Activated CD8-positive, alpha-beta memory T cell treated with anti-CD3 and anti-CD28 coated beads, Interleukin-2, amount 50 U/mL, for 48 hours (primary cell): ENCODE measurements at places on chromosomes 7 and 10.

DNA sequence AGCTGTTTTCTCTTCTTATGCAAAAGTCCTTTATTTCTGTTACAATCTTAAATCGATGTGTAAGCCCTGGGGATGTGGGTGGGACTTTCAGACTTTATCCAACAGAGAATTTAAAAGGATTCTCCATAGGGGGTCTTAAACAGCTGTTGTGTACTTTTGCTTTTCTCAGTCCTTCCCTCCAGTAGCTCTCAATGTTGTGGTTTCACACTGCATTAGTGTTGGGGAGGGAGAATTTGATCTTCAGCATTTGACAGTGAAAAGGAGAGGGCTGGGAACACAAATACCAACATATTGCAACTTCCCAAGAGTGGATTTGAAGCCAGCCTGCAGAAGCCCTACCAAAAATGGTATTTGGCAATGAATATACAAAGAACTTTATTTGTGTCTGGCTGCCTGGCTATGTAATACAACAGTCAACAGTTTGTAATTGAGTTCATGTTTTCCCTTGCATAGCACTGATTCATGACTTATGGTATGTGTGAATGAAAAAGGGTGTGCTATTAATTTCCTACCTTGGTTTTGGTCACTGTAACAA lies 80.1 kb upstream of the CAPZA2 start:
- DNase-seq: no peak

- no peak for DNase-seq
Measured at GRCh38 chr10:58157076-58157766, 110.5 kb downstream of the IPMK start.

DNA sequence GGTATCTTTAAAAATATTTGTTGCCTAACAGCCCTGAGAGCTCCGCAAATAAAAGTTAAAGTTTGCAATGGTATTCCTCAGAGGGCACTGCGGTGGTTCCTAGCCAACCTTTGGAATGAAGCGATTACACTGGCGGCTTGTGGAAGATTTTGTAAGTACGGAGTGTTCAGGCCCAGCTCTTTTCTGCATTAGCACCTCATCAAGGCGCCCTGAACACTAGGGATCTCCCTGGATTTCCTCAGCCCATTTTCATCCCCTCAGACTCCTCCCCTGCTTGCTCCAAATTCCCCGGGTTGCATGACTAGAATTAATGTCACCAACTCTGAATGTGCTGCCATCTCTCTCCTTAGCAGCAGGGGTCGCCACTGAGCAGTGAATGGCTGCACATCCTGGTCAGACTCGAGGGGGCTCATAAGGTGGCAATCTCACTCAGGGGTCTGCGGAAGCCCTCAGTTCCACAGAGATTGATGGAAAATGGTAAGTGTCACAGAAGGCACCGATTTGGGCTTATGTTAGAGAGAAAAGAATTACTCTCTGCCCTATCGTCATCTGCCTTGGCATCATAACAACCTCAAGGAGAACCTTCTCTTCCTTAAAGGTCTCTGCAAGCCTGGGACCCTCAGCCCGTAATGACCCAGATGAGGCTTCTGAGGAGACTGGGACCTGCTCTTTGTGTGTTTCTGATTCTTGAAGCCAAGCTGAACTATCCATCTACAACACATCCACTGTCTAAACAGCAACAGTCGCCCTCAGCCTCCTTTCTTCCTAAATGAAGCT lies 262.8 kb upstream of the AOAH start:
- DNase-seq: peak; percentile 89

DNA sequence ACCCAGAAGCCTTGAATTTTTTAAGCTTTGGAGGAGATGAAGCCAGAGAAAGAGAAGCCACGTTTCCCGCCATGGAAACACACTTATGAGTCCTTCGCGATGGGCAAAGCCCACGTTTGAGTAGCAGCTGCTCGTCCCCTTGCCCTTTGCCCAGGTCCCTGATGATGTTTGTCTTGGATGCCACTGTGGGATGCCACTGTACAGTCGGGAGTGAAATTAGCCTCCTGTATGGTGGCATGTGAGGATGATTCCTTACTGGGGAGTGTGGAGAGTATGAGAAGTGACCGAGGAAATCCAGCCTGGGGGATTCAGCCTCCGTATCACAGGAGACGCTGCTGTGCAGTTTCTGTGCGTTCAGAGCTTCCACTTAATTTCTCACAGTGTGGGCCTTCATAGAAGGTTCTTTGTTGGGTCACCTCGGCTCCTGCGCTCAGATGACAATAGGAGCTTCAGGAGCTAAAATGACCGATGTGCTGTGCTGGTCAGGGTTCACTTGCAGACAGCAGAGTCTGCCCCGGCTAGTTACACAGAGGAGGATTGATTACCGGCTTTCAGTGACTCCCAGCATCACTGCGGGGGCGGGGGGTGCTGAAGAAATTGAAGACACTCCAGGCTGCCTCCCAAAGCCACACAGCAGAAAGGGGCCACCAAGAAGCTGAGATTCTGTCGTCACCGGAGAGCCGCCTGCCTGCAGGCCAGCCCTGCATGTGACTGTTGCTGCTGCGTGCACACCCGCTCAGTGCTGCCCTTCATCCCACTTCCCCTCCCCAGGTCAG lies 122.1 kb upstream of the SFMBT2 start:
- DNase-seq: no peak

DNA sequence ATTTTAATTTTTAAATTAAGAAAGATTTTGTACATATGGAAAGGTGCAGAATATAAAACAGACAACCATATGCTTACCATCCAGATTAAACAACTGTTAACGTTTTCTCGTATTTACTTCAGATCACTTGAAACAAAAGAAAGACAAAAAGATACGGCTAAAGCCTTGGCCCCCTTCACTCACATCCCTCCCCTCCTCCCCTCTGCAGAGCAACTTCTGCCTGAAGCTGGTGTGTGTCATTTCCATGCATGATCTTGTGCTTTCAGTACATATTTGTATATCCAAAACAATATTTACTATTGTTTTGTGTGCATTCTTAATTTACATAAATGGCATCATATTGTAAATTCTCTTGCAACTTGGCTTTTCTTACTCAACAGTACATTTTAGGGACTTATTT lies 68.5 kb upstream of the ANKRD1 start:
- DNase-seq: no peak

GRCh38 chr7:130986261-130986690 lies 252.3 kb upstream of the KLF14 start:
- DNase-seq: peak; percentile 50

DNA sequence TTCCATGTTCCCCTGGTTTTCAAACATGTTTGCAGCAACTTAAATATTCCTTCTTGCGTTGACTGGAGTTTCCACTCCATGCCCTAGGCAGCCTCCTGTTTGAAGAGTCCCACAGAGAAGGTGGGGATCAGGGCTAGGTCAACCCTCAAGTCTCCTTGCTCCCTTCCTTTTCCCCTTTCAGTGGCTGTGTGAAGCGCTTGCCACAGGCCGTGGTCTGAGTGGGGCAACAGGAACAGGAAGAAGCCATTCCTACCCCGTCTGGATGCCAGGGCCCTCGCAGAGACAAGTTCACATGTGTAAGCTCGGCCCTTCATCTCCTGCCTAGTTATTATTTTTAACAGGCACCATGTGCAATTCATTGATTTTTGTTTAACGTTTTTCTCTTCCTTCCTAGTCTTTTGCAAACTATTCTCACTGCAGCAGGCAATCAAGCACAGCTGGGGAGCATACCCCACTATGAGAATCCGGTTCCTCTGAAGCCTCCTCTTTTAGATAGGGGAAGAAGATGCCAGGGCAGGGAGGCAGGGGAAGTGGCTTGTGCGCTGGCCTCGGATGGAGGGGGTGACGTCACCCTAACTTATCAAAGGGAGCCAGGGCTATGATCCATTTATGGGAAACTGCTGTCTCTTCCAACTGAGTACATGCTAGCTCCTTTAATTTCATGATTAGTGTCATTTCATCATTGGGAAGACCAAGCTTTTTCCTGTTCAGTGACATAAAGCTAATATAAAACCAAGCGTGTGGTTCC lies 64.2 kb downstream of the PRLHR start:
- no peak for DNase-seq

DNA sequence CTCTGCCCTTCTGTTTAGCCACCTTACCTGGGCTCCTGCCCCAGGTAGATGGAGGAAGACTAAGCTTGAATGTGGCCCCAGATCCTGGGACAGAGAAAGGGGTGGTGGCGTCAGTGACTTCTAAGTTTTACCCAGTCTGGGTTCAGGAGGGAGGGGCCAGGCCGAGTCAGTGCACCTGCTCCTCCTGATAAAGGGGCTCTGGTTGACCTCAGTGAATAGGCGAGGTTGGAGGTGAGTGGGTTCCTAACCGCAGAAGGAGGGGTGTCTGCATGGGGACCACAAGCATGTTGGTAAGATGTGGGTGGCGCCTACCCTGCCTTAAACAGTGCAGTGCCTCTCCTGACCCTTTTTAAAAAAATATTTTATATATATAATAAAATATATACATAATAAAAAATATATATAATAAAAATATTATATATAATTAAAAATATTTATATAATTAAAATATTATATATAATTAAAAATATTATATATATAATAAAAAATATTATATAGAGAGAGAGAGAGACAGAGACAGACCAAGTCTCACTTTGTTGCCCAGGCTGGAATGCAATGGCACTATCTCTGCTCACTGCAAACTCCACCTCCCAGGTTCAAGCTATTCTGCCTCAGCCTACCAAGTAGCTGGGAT lies 97.3 kb upstream of the GTF2I start:
- no peak for DNase-seq

- DNase-seq: no peak
Measured at GRCh38 chr7:135977742-135978066, 545 bp upstream of the MTPN start.

- no peak for DNase-seq
Measured at GRCh38 chr7:151732834-151733592, 143.9 kb downstream of the PRKAG2 start.

DNA sequence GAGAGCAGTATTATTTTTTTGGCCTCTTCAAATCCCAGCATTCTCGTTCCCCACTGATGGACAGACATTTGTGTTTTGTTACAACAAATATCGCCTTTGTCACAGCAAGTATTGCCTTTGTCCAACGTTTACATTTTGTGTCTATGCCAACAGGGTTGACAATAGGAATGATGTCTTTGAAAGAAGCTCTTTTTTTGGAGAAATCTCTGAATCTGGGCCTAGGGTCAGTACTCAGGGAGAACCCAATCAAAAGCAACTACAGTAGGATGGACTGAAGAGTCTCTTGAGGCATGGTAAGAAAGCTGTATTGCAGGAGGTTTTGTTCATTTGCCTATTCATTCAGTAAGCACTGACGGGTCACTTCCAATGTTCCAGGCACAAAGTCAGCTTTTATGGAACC lies 57.7 kb upstream of the KLF14 start:
- no peak for DNase-seq

- DNase-seq: no peak
Measured at GRCh38 chr7:3439333-3440030, 138.4 kb downstream of the SDK1 start.

DNA sequence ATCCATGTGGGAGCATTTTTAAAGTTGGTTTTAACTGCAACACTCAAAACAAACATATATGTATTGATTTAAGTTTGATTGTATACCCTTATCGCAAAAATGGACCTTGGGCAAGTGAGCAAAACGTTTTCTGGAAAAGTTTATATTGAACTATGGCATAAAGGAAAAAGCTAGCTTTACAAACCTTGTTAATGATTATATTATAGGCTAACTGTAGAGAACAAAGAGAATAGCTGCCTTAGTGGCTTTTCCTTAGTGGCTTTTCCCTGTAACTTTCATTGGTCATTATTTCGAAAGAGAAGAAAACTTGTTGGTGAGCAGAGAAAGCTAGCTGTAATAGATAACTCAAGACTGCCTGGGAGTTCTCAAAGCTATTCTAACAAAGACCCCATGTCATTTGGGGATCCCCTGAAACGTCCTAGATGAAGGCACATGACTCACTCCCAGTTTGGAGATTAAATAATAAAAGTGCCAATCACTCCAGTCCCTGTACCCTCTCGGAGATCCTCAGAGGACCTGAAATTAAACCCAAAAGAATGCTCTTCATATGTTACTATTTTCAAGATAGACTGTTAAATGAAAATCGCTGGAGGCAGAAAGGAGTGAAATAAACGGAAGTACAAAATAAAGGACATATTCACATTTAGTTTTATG lies 92.1 kb downstream of the SRI start:
- DNase-seq: no peak

DNA sequence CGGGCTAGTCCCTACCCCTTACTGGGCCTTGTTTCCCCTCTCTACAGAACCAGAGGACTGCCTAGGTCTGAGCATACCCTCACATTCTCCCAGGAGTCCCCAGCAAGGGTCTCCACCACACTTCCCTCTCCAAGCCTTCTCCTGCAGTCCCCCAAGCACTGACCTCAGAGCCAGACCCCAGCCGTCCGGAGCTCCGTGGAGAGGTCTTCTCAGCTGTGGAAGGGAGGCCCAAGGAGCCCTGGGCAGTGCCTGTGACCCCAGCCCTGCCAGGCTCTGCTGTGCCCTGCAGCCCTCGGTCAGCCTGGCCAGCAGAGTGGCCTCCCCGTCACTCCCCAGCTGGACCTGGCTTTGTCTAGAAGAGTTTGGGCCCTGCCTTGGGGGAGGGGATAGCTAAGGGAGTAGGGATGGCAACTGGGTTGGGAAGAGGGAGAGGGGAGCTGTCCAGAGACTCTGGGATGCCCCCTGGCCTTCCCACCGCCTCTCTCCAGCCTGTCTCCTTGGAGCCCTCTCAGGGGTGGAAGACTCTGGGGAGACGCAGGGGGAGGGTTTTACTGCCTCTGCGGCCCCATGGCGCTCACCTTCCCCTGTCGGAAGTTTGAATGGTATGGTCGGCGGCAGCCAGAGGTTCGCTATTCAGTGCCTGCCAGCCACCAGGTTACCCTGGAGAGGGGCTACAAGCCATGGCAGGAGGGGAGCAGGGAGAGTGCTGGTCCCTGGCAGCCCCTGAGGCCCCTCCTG lies at the start of gene C10orf105:
C10orf105 (minus strand) TSS at position 315 of the 738 bp plus-strand sequence. CDS start 3,441 bp downstream, outside the sequence.
- no peak for DNase-seq

DNA sequence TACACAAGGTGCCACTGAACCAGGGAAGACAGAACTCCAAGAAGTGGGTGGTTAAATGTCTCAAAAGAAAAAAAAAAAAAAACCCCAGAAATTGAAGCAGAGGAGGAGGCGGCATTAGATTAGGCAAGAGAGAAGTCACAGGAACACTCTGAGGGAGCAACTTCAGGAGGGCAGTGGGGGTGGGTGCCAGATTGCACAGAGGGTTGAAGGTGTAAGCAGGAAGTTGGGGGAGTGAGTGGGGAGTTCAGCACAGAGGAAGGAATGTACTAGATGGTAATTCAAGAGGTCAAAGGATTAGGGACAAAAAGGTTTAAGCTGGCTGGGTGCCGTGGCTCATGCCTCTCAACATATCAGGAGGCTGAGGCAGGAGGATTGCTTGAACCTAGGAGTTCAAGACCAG lies 110.0 kb upstream of the PDLIM1 start:
- no peak for DNase-seq

- no peak for DNase-seq
Measured at GRCh38 chr10:103818765-103819374, 36.5 kb downstream of the SH3PXD2A start.

- no peak for DNase-seq
Measured at GRCh38 chr10:121276046-121276445, 322.2 kb downstream of the FGFR2 start.
